Activated CD8-positive, alpha-beta memory T cell treated with anti-CD3 and anti-CD28 coated beads, Interleukin-2, amount 10 ng/mL, durations not matched to agents 7 days and 5 days (primary cell): ENCODE measurements at places on chromosomes 6 and 20.

GRCh38 chr6:91852252-91852651, 1265.4 kb upstream of the MAP3K7 start:
- H3K4me3 ChIP-seq, result no peak overlapping the region
- H3K27me3 ChIP-seq, result no peaks in the 10 kb centered on the region
- no peak overlapping the region for H3K27ac ChIP-seq
- no peak for DNase-seq

DNA sequence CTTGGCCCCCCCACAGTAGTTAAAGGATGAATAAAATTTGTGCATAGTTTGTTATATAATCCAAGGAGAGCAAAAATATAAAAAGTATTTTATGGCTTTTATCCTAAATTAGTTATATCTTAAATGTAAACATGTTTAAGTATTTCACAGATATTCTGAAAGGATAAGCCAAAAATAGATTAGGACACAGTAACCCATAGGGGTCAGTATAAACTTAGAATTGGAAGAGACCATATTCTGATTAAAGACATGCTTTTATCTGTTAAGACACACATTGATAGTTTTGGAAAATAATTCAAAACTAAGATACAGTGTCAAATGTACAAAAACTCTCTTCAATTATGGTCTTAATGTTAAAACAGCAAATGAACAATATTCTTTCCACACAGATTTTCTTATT, 4.5 kb upstream of the SERINC1 start:
- no peaks in the 10 kb centered on the region for H3K27me3 ChIP-seq
- H3K27ac ChIP-seq, result no peak overlapping the region
- H3K36me3 ChIP-seq, result peaks cover 2% of the 10 kb centered on the region
- H3K4me3 ChIP-seq, result no peak overlapping the region
- peaks cover 3% of the 10 kb centered on the region for H3K4me1 ChIP-seq

GRCh38 chr6:81998432-81998831, 246.0 kb upstream of the TENT5A start:
- H3K4me3 ChIP-seq, result no peak overlapping the region
- H3K4me1 ChIP-seq, result no peaks in the 10 kb centered on the region
- H3K27me3 ChIP-seq, result no peaks in the 10 kb centered on the region
- no peak for DNase-seq

DNA sequence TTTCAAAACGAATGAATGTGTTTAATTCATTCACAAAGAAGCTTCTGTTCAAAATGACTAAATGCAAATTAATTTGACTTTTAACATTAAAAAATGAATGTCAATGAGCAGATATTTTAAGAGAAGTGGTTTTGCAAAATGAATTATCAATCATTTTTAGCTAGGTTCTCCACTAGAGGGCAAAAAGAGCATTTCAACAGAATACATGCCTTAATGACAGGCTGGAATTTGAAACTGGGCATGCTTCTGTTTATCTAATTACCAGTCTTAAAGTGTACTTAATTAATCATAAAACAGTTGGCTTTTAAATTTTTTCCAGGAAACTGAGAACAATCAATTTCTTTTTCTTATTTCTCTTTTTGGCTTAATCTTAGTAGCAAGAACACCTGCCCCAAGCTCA, 63.8 kb upstream of the TINAG start:
- no peaks in the 10 kb centered on the region for H3K27me3 ChIP-seq
- DNase-seq, result no peak
- H3K4me1 ChIP-seq, result no peaks in the 10 kb centered on the region
- no peak overlapping the region for H3K4me3 ChIP-seq

DNA sequence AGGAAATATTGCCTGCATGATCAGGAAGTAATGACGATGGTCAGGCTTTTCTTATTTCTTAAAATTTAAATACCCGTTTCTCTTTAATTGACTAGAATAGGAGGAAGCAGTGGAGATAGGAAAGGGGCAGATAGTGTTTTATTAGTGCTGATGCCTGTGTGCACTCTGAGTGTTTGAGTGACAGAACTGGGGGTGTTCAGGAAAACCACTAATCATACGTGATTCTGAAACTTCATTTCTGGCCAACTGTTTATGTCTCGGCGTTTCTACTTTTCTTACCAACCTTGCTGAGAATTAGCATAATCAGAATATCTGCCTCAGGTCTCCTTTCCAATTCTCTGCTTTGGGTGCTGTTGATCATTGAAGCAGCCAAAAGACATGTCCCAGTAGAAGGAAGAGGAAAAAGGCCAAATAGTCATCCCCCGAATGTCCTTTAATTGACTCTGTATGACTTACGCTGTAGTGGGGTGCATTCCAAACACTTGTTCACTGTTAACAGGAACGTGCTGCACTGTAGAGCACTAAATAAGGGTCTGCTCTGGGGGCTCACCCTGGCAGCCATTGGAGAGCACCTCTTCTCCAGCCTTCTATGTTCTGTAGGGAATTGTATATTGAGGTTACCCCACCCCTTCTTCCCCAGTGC, 152.9 kb downstream of the JARID2 start:
- H3K36me3 ChIP-seq, result peaks cover 7% of the 10 kb centered on the region
- H3K4me1 ChIP-seq, result peaks cover 75% of the 10 kb centered on the region
- DNase-seq, result no peak
- peak overlapping the region; percentile 36 for H3K4me3 ChIP-seq

DNA sequence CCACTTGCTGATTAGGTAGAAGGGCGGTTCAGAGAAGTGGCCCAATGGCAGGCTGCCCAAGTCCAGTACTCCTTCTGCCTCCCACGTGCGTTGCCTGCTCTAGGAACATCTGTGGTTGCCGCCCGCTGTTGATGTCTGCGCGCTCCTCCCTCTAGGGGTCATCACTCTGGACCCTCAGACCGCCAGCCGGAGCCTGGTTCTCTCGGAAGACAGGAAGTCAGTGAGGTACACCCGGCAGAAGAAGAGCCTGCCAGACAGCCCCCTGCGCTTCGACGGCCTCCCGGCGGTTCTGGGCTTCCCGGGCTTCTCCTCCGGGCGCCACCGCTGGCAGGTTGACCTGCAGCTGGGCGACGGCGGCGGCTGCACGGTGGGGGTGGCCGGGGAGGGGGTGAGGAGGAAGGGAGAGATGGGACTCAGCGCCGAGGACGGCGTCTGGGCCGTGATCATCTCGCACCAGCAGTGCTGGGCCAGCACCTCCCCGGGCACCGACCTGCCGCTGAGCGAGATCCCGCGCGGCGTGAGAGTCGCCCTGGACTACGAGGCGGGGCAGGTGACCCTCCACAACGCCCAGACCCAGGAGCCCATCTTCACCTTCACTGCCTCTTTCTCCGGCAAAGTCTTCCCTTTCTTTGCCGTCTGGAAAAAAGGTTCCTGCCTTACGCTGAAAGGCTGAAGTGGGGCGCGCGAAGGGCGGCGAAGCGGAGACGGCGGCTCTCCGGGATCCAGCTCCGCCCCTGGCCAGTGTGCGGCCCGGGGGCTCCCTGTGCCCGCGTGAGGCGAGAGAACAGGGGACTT, 8.5 kb downstream of the TRIM15 start:
- no peak overlapping the region for H3K27ac ChIP-seq
- DNase-seq, result no peak
- peaks cover 78% of the 10 kb centered on the region for H3K27me3 ChIP-seq
- peaks cover 19% of the 10 kb centered on the region for H3K4me1 ChIP-seq
